GM19239 (cell line): ENCODE measurements at places on chromosomes 1 and 21.

DNA sequence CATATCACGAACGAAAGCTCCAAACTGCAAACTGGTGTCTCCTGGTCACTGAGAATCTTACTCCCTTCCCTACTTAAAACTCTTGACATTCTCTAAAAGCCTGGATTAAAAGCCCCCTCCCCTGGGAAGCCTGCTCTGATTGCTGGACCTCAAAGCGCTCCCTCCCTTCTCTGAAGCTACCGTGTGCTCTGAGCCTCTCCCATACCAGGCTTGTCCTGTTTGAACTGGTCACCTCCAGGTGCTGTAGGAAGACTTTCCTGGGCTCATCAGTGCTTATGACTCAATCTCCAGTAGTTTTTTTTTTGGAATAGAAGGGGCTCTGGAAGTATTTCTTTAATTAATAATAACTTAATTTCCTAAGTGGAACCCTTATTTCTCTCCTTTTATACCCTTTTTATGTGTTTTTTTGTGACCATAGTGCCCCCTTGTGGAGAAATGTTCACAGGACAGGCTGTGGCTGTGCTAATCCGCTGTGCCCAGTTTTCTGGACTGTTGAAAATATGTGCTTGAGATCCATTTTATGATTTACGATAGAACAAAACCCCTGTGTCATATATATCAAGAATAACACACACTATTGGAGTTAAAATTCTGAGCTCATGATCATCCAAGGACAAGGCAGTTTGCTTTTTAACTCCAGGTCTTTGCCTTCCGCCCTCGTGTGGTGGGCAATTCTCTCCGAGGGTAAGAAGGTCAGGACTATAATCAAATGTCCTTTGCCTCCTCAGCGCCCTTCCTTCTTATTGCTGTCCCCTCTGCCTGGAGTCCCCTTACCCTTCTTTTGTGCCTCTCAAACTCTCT is 16.9 kb downstream of the MTARC1 start:
- no peak for DNase-seq

DNA sequence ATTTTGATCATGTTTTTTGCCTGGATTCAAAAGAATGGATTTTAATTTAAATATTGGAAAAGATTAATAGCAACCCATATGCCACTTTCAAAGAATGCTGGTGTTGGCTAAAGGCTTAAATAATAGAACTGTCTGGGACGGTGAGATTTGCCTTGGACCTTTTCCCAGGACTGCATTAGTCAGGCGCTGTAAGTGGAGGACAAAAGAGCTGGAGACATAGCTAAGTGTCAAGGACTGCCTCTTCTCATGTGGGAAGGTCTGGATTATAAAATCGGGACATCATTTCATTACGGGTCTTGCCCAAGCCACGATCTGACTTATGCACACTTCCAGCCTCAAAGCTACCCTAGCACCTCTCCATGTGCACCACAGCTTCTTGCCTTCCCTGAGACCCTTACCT is 458.5 kb upstream of the DEPDC1 start:
- no peak for DNase-seq

DNA sequence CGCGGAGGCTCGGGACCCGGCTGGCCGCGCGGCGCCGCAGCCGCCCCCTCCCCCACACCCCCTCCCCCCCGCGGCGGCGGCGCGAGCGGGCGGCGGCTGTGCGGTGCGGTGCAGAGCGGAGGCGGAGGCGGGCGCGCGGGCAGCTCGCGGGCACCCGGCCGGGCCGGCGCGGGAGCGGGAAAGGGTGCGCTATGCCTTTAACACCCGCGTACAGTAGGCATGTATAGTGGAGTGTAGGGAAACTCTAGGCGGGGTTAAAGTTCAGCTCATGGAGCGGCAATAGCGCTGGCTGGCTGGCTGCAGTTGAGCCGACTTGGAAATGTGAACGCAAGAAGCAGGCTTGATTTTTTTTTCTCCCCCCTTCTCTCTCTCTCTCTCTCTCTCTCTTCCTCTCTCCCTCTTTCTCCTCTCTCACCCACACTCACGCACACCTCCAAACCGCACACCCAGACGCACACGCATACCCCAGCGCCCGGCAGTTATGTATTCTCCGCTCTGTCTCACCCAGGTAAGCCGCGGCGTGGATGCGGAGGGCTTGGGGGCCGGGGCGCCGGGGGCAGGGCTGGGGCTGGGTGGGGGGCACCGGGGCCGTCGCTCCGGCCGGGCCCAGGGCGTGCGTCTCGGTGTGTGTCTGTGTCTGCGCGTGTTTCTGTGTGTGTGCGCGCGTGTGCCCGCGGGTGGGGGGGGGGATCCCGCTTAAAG is at the start of gene NFIA:
Gene NFIA (plus strand): TSS at position 251 of the 702 bp plus-strand sequence.
- peak; percentile 37 for DNase-seq

DNA sequence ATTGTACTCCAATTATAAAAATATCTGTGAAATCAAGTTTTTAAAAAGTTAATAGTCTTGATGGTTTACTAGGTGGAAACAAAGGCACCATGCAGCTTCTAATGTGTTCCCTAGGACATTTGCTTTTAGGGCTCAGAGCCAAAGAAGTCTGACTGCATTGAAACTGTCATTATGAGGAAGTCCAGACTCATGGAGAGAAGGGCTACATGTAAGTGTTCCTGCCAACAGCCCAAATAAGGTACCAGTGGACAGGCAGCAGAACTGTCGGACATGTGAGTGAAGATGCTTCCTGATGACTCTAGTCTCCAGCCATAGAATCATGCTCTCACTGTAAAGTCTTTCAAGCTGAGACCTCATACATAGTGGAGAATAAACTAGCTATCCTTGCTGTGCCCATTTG is 287.6 kb downstream of the AKT3 start:
- no peak for DNase-seq

DNA sequence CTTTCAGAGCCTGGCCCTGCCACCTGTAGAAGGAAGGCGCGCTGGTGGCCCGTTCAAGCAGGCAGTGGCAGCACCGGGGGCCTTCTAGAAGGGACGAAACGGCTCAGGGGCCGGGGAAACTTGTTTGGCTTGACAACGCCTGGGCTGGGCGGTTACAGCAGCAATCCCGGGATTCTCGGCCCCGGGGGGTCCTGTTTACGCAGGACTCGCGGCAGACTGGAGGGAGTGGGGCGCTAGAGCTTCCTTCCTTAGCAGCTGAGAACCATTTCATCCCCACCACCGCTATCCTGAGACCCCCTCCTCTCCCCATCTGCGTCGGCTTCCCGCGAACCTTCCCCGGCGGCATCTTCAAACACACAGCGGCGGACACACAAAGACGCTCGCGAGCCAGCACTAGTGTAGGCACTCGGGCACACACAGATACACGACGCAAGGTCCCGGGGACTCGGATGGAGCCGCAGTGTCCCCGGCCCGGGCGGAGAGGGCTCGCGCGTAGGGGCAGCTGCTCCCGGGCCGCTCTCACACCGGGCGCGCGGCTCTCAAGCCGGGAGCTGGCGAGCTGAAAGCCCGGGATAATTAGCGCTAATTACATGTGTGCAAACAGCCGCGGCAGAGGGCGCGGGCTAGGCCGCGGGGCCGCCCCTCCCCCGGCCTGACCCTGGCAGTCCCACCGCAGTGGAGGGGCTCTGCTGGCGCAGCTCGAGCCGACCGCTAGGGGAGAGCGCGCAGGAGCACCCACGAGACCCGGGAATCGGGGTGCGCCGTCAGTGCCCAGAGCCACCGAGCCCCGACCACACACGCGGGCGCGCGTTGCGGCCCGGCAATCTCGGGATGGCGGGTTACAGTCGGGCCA is 271.4 kb downstream of the FOXD2 start:
- no peak for DNase-seq

GRCh38 chr1:182972829-182973228 is 19.9 kb upstream of the SHCBP1L start:
- no peak for DNase-seq

DNA sequence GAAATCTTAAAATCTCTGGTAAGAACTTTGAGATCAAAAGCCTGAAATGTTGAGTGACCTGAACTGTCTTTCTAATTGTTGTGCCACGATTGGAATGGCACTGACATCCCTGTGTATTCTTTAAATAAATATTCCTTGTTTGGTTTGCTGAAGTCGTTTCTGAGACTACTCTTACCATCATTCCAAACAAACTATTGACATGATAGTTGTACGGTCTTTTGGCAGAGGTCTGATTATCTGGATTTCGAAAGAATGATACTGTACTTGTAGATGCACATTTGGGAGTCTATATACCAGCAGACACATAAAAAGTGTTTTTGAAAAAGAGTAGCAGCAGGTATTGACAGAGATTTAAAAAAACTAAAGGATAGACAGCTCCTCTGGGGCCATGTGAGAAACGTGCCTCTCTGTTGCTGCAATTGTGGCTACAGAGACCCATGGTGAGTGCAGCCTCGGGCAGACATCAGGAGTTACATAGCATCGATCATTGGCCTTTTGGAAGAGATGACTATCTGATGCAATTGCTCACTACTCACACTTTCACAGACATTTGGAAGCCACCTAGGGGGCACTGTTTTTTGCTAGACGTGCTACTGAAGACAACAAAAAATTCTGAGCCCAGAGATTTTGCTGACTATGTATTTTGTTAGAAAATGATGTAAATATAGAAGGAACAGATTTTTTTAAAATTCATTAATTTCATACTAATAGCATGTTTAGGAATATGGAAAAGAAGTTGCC is 464.5 kb downstream of the KCNT2 start:
- no peak for DNase-seq

DNA sequence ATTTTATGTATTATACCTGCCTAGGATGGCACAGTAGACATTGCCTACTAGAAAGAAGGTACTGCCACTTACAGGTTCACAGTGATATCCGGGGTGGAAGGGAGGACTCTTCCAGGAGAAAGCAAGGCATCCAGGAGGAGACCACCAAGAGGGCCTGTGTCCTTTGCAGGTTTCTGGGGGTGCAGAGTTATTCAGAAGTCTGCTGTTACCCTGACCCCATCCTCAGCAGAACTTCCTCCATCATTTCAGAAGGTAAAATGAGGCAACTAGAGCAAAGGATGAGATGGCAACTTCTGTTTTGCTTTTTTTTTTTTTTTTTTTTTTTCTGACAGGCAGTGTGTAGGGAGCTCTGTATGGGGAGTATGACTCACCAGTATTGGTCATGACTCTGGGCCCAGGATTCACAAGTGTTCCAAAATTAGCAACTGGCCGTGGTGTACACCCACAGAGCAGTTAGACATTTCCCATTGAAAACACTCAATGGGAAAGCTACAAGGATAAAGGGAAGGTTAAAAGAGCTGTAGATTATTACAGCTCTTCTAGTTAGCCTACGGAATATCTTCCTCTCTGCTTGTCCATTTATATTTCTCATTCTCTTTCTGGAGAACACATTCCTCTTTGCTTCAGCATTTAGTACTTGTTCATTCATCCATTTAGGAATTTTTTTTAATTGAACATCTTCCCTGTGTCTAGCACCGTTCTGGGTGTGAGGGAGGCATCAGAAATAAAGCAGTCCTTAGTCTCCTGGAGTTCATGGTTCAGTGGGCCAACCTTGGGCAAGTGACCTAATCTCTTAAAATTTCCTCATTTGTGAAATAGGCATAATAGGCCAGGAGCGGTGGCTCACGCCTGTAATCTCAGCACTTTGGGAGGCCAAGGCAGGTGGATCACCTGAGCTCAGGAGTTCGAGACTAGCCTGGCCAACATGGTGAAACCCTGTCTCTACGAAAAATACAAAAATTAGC is 50.5 kb upstream of the PPP2R5A start:
- peak; percentile 39 for DNase-seq

DNA sequence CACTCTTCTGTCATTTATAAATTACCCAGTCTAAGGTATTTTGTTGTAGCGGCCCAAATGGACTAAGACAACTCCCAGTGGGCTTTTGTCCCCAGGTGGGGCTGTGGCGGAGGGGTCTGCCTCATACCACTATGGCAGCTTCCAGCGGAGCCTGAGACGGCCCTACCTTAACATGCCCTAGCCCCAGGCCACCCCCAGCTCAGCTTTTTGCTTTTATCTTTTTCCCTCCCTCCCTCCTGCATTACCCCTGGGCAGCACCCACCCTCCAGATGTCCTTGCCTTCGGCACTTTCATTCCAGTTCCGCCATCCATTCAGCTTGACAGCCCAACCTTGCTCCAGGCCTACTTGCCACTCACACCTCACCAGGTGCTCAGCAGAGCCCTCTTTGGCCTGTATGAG is 307.3 kb downstream of the PTPRU start:
- no peak for DNase-seq

DNA sequence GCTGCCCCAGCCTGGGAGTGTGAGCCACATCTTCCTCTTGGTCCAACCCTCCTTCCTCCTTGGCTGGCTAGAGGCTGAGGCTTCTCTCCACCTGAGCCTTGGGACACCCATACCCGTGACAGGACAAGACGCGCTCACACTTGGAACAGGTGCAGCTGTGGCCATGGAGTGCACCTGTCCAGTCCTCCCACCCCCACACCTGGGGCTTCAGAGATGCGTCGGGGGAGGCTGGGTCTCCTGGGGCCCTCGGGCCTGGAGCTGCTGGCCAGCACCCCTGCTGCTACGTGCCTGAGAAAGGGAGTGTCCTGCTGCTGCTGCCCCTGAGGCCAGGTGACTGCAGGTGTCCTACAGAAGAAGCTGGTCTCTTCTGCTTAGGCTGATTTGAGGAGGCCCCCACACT is 37.0 kb upstream of the TMEM52 start:
- no peak for DNase-seq

DNA sequence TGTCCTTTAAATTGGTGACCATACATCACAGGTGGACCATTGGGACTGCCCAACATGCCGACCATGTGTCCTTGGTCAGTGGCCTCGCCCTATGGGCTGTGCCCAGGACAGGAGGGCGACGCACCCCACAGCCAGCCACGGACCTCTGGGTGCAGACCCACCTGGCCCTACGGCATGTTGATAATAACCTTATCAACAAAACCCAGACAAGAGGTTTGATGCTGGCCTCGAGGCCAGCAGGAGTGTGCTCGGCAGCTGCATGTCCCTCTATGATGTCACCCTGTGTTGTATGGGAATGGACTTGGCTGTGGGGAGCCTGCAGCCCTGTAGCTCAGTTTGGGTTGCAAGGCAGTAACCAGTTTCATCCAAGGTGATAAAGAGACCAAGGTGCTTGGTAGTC is 32.1 kb downstream of the SLC37A1 start:
- DNase-seq: no peak

- peak; percentile 29 for DNase-seq
Measured at GRCh38 chr1:16888860-16889816, 6.6 kb upstream of the RNU1-2 start.

DNA sequence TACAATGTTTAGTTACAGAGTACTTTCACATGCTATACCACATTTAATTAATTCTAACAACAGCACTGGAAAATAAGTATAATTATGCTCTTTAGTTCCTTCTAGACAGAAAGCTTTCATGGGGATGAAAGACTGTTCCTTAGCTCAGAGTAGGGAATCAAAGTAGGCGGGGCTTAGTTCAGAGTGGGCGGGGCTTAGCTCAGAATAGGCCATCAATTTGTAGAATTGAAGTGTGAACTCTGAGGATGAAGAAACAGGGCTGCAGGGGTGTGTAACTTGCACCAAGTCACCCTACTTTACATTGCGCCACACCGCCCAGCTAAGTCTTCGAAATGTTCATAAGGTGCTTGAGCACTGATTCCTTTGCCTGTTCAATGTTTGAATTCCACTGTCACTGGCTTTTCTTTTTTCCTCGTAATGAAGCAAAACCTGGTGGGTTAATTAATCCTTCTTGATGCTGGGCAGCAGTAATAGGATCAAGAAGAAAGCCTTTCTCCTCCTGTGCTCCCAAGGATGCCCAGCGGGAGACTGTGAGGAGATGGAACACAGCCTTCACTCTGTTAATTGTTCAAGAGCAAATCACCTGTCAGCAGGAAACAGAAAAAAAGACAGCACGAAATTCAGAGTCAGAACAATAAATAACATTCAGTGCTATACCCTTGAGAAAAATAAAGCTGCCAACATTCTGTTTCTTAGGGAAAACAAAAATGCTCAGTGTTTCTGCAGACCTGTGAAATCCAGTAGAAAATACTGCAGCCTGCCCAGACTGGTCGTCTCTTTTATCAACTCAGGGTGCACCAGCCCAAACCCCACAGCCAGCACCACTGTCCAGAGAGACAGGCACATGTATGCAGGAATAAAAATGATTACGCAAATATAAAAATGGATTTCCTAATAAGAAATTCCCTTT is 66.5 kb upstream of the CAMK1G start:
- no peak for DNase-seq
